ENCODE measurements at places on chromosomes 13 and 19.
A peak's percentile ranks its signal among the peaks of the same experiment; 100 is the strongest.

DNA sequence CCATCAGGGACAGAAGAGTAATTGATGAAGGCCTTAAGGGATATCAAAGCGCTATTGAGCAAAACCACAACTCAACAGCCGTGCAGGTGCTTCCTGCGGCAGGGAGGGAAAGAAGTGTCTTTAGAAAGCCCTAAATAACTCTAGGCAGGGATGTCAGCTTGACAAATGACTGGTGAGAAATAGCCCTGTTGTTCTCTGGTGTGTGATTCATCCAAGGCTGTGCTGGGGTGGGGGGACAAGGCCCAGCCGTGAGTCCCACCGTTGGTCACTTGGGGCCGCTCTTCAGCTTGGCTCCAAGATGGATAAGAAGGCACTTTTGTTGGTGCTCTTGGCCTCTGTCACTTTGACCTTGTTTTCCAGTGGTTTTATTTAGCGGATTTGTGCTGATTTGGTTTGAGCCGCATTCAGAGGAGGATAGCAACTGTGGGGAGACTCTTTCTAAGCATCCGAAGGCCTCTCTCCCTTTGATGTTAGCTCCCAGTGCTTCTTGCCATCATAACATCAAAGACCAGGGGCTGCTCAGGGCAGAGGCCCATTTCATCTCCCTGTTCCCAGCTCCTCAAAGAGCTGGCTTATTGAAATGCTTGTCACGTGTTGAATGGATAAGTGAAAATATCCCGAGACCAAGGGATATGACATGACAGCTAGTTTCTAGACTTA lies 130.3 kb upstream of the SERP2 start:
- DNase-seq: no peak

DNA sequence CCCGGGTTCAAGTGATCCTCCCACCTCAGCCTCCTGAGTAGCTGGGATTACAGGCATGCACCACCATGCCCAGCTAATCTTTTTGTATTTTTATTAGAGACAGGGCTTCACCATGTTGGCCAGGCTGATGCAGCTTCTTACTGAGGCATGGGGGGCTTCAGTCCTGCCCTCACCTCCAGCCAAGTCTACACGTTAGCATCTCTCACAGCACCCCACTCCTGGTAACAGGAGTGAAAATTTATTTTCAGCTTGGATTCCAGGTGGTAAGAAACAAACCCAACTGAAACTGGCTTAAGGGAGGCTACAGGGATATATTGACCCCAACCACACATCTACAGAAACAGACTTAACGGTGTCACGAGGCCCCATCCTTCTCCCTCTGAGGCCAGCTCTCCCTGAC lies 10.6 kb downstream of the NKPD1 start:
- DNase-seq: no peak

DNA sequence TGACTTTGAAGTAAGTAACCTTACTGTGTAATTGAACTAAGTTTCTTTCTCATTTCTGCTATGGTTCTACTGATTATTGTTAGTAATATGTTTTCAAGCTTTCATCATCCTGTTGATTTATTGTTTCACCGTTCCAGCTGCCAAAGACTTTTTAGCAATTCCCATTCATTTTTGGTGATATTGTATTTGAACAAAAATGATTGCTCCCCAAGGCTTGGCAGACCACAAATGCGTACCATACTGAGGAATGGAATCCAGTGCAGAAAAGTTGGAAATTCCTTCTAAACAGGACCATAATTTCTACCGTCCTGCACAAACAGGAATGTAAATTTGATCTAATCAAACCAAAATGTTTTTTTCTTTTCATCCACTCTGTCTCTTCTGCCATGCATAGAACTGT lies 10.7 kb downstream of the EPSTI1 start:
- DNase-seq: no peak

GRCh38 chr13:105906746-105907145 lies 628.7 kb downstream of the EFNB2 start:
- no peak for DNase-seq

DNA sequence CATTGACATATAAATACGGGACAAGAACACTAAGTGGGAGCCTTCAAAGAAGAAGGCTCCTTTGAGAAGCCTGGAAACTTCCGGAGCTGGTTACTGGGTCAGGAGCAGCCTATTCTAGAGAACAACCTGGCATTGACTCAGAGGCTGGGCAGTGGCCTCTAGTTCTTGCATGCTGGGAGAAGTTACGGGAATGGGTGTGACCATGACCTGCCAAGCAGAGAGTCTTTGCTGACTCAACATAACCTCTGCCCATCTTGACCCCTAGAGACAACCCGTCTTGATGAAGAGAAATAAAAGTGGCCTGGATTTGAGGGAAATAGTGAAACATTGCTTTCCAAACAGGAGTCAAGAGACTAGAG lies 21.0 kb downstream of the STARD13 start:
- no peak for DNase-seq

DNA sequence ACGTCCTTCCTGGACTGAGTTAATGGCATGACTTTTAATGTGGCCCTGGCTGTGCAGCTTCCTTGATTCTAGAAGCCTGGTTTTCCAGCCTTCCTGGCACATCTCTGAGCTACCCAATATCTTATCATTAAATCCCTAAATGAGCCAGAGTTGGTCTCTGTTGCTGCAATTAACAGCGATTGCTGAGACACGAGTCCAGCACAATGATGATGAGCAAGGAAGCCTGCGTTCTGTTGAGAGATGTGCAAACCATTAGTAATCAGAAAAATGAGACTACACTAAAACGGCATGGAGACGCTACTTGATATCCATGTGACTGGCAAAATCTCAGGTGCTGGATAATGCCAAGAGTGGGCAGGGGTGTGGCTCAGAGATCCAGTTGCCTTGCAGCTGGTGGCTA lies 26.2 kb downstream of the GPR42 start:
- no peak for DNase-seq

DNA sequence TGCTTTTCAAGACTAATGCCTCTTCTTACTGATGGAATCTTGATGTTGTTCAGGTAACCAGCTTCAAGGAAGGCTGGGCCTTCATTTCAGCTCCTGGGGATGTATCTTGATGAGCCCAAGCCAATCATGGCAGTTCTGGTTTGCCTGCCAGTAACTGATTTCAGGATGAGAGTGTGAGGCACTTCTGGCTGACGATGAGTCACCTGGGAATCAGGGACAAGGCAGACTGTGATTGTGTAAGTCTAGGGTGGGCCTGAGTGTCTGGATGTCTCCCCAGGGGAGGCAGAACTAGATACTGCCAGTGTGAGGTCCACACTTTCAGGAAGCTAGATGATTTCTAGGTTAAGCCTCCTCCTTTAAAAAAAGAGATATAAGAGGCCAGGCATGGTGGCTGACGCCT lies 77.3 kb upstream of the KL start:
- no peak for DNase-seq

- peak; percentile 80 for DNase-seq
These were observed 130.3 kb upstream of the LSM14A start for GRCh38 chr19:34041925-34042521.

- no peak for DNase-seq
These were observed 12.8 kb downstream of the FUT6 start for GRCh38 chr19:5826531-5827341.

DNA sequence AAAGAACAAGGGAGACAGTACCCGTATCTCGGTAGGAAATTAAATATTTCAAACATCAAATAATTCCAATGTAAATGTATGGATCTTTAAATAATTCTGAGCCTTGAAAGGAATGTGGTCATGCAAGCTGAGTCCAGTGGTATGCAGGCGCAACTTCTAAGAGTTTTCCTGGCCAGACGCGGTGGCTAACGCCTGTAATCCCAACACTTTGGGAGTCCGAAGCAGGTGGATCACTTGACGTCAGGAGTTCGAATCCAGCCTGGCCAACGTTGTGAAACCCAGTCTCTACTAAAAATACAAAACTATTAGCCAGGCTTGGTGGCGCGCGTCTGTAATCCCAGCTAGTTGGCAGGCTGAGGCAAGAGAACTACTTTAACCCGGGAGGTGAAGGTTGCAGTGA lies 1.1 kb upstream of the ZNF845 start:
- DNase-seq: no peak

- DNase-seq: no peak
These were observed 54.1 kb upstream of the RFXAP start for GRCh38 chr13:36764957-36765356.

- DNase-seq: peak; percentile 78
These were observed at the start of gene CDK8 for GRCh38 chr13:26253787-26254582. Gene CDK8, plus strand, starts transcription at chr13:26254129. Its CDS starts 513 bp downstream, at chr13:26254642.

DNA sequence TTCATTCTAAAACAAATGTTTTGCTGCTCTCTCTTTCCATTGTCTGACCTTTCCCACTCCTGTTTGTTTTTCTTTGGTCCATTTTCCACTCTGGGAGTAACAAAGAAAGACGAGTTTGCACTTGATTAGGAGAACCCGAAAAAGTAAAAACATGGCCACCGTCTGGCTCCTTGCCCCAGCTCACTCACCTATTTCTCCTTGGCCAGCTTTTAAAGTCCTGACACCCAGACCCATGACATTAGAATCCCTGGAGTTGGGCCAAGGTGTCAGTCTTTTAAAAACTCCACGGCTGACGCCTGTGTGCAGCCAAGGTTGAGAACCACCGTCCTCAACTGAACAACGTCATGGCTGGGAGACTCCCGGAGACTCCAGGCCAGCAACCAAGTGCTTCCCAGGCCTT lies 63.6 kb upstream of the FLT1 start:
- DNase-seq: no peak

DNA sequence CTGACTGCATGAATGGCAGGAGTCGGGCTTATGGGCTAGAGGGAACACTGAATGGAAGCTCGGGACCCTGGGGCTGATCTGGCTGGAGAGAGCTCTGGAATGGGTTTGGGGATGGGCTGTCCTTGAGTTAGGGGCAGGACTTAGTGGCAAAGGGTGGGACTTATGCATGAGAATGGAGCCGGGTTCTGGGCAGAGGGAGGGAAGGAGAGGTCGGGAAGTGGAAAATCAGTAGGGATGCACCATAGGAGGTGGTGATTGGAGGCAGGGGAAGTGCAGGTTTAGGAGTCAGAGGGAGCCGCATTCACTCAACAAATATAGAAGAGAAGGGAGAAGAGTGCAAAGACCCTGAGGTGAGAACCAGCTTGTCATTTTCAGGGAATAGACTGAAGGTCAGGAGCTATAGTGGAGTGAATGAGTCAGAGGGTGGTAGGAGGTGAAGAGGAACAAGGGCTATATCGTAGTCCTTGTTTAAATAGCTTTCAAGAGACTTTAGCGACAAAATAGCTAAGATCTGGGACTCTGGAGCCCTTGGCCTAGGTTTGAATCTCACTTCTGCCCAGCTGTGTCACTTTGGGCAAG lies 748 bp downstream of the RAB4B start:
- no peak for DNase-seq

GRCh38 chr13:102708211-102708610 lies 13.4 kb upstream of the METTL21C start:
- DNase-seq: no peak

DNA sequence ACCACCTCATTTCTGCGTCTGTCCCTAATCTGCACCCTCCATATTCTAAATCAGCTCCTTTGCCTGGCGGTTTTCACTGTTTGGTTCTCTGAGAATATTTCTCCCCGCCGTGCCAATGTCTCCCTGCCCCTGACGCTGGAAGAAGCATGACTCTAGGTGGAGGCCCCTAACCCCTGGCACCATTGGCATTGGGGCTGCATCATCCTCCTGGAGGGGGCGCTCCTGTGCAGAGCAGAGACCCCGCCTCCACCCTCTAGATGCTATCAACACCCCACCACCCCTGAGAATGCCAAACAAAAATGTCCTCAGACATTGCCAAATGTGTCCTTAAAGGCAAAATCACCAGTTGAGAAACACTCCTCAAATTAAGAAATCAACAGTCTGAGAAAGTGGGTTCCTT lies 6.5 kb downstream of the ZSCAN5B start:
- no peak for DNase-seq

DNA sequence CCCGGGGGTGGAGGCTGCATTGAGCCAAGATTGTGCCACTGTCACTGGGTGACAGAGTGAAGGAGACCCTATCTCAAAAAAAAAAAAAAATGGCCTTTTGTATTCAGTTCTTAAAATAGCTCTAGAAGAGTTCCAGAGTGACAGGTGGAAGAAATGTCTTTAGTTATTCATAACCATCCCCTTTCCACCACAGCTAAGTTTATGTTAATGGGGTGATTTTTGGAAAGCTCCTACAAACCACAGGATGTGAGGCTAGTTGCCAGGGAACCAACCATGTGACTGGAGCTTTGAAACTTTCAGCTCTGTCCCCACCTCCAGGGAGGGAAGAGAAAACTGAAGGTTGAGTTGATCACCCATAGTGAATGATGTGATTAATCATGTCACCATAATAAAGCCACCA lies 6.9 kb downstream of the ZNF490 start:
- DNase-seq: no peak

- DNase-seq: no peak
These were observed 3.2 kb downstream of the ZNF441 start for GRCh38 chr19:11769995-11770394.

DNA sequence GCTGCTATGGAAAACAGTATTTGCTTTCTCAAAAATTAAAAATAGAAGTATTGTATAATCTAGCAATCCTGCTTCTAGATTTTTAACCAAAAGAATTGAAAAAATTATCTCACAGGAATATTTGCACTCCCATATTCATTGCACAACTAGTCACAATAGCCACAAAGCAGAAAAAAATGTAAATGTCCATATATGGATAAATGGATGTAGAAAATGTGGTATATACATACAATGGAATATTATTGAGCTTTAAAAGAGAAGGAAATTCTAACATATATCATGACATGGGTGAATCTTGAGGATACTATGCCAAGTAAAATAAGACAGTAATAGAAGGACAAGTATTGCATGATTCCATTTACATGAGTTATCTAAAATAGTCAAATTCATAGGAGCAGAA lies 2753.0 kb downstream of the PCDH9 start:
- DNase-seq: no peak

GRCh38 chr13:99417201-99418102 lies 83.8 kb upstream of the TM9SF2 start:
- DNase-seq: no peak

DNA sequence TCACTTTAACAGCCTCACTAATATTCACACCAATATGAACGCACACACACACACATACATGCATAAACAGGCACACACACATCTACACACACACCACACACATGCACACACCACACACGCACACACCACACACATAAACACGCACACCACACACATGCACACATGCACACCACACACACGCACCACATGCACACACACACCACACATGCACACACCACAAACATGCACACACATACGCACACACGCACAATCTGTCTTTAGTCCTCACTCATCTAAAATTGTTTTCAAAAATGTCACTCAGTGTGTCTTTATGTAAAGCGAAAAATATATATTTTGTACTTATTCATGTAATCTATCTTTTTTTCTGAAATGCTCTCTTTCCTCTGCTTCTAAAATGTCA lies 158.1 kb upstream of the SGCG start:
- no peak for DNase-seq

All from stimulated activated CD4-positive, alpha-beta T cell treated with anti-CD3 and anti-CD28 coated beads, TNF-alpha, amount 100 ng/mL, for 24 hours (primary cell).